Right renal cortex interstitium (tissue), 3 donors: ENCODE measurements at places on chromosomes 5 and 9. TPM values are rescaled to one million over a fixed set of nuclear protein-coding genes. Genes with fewer than 3 reads are reported as not detected.

DNA sequence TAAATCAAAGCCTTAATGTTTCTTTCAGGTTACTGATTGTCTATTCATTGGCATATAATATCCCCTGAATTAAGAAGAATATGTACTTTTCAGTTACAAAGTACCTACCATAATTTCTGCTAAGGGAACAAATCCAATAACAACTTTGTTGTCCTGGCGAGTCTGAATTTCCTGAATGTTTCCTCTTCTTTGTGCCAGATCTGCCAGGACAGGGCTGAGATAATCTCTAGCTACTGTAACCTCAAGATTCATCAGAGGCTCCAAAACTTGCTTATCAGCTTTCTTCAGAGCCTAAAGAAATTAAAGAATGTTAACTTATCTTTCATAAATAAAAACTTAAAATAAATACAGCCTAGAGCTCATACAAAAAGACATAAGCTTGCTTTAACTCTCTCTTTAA, 37.2 kb downstream of the HEXB start:
- no peak for DNase-seq

- DNase-seq: no peak
Observed at GRCh38 chr9:121645003-121645402, 6.4 kb upstream of the DAB2IP start.

Gene LCN15
- polyA plus RNA-seq: not detected

DNA sequence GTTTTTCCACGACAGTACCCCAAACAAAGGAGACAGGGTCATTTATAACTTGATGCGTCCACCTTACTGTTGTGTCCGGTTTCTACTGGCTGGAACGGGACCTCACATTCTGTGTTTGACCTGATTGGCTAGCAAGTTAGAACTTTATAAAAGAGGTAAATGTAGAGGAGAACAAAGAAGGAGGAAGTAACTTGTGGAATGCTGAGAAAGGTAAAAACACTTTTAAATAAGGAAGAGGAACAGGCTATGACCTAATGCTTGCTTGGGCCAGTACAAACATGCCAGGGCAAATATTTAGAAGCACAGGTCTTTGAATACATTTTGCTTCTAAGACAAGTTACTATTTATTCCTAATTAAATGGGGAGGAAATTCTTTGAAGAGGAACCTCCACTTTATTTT, 251.6 kb downstream of the KIAA0825 start:
- no peak for DNase-seq

Gene PTGDS
- polyA plus RNA-seq: 29.3 TPM

Gene SLC36A3
- polyA plus RNA-seq: not detected

- DNase-seq: no peak
Observed at GRCh38 chr5:121746763-121747162, 104.9 kb upstream of the FTMT start.

- DNase-seq: no peak
Observed at GRCh38 chr9:7287986-7288385, 511.6 kb downstream of the DMAC1 start.

Gene EFNA5
- polyA plus RNA-seq: 27.5 TPM

DNA sequence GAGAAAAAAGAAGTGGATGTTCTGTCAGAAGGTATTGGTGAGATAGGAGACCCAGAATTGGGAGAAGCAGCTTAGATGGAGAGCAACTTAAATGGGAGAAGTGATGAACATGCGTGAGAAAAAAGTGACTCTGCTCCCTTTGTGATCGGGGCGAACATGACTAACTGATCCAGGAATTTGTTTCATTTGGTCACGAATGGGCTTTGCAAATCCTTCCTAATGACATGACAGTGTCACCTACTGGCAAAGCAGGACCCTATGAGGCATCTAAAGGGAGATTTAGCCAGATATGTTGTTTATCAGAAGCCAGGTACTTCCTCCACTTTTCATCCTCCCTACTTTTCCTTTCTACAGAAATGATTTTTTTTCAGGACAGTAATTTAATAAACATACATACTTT, 787.4 kb upstream of the RGMB start:
- DNase-seq: no peak

DNA sequence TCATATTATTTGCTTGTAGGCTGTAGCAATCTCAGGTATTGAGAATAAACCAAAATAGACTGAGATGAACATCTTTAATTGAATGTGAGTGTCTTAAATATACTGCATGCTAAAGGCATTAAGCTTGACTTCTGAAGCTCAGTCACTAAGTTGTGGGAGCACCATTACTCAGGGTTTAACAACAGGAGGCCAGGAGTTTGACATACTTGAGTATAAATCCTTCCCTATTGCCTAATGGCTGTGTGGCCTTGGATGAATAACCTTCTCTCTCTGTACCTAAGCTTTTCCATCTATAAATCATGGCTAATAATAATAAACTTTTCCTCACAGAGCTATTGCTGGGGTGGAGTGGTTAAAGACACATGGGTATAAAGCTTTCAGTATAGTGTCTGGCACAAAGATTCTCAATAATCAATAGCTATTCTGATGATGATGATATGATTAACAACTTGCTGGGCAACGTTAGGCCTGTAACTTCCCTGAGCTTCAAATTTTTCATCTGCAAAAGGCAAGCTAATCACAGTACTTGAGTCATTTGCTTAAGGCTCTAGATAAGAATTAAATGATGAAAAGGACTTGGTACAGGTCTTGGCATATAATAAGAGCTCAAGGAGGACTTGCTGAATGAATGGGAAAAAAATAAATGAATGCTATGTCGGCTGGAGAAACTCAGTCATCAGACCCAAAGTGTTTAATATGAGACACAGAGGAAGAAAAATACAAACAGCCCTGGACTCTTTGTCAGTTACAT, 174.0 kb upstream of the IL12B start:
- no peak for DNase-seq

- DNase-seq: no peak
Observed at GRCh38 chr5:5218396-5218795, 78.3 kb downstream of the ADAMTS16 start.

- DNase-seq: no peak
Observed at GRCh38 chr9:96603305-96604003, 16.2 kb downstream of the CDC14B start.

DNA sequence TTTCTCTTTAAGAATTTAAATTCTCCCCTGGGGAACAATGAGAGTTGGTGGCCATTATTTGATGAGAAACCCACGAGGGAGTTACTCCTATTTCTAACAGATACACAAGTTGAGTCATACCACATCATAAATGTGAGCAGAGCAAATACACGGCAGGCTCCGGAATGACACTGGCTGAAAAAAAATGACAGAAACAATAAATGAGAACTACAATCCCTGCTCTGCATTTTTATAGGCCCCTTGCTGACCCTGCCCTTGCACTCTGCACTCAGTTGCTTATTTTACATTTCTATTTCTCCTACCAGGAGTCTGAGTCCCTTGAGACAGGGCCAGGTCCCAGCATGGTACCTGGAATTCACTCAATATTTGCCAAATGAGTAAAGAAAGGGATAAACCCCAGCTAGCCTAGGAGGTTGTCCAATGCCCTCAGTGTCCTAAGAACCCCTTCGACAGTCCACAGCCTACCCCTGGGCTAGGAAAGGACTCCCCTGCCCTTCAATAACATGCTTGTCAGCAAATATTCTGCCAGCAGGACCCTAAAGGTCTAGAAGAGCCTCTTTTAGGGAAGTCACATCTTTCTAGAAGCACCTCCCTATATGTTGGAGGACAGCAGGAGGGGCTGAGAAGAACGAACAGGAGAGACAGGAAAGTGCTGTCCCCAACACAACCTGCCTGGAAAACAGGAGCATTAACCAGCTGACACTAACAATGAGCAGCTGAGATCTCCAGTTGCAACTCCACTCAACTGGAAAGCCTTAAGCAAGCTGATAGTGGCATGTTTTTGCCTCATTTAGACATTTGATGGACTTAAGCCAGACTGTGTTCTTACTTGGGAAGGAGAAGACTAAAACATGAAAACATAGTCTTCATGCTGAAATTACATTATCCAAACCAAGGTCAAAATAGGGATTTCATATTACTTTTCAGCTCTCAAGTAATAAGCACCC, 191.2 kb downstream of the ACTL7B start:
- DNase-seq: no peak

Gene SLC6A18
- 0.31 TPM for polyA plus RNA-seq

DNA sequence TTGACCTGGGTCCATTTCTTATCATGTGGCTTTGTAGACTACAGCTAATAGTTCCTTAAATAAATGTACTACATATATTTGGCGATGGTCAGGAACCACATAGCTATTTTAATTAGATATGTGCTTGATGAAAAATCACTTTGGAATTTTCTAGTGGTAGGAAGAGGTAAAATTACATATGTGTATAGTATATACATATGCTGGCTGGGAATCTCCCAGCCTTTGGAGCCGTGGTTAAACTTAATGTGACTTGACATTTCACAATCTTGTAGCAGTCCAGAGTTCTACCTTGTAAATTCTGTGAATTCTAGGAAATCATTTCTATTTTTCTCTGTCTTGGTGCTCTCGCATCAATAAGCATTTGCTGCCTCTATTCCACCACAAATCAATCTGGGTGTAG, 565.0 kb downstream of the DMRTA1 start:
- DNase-seq: no peak

DNA sequence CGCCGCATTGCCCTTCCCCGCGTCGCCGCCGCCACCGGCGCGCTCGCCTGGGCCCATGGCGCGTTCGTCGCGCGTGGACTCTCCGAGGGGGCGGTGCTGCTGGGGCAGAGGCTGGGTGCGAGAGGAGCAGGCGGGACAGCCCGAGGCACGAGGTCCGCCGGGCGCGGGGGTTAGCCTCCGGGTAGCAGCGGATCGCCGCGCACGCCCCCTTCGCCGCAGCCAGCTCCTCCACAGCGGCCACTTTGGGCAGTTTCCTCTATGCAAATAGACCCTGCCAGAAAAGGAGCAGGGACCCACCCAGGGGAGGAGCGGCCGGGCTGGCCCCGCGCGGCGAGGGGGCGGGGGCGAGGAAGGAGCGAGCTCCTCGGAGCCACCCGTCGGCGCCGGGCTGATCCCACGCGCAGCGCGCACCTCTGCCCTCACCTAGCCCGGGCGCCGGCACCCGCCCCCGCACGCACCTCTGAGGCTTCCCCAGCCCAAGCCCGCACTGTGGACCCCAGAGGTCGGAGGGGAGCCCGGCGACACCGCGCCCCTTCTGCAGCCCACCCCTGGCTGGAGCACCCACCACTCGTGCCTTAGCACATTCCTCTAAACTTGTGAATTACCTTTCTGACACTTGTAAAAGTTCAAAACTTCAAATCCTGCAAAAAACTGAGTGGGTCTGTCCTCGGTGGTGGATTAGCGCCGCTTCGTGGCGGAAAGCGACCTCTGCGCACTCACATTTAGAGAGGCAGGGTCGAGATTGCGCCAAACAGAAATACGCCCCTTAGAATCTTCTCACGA, at the start of gene COL23A1:
TSS of gene COL23A1 (minus strand) at position 253 of the 783 bp plus-strand sequence.
- DNase-seq: peak; percentile 55

- no peak for DNase-seq
Observed at GRCh38 chr5:88787856-88788255, 95.1 kb downstream of the MEF2C start.

Gene PCDHGC3
- 103 TPM for polyA plus RNA-seq

DNA sequence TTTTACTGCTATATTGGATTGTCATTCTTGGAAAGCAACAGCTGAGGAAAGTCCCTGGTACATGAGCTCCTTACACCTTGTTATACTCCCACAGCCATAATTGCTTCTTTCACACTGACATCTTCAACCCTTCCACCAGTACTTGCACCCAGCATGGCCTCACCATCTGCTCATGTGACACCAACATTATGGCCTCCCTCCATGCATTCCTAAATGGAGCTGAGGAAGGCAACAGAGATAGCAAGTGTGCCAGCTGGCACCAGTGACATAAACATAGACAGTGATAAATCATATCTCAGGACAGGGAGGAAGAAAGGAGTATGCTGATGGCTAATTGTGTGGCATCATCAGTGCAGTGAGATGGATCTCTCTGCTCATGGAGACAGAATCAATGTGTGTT, 119.5 kb downstream of the BAAT start:
- no peak for DNase-seq

DNA sequence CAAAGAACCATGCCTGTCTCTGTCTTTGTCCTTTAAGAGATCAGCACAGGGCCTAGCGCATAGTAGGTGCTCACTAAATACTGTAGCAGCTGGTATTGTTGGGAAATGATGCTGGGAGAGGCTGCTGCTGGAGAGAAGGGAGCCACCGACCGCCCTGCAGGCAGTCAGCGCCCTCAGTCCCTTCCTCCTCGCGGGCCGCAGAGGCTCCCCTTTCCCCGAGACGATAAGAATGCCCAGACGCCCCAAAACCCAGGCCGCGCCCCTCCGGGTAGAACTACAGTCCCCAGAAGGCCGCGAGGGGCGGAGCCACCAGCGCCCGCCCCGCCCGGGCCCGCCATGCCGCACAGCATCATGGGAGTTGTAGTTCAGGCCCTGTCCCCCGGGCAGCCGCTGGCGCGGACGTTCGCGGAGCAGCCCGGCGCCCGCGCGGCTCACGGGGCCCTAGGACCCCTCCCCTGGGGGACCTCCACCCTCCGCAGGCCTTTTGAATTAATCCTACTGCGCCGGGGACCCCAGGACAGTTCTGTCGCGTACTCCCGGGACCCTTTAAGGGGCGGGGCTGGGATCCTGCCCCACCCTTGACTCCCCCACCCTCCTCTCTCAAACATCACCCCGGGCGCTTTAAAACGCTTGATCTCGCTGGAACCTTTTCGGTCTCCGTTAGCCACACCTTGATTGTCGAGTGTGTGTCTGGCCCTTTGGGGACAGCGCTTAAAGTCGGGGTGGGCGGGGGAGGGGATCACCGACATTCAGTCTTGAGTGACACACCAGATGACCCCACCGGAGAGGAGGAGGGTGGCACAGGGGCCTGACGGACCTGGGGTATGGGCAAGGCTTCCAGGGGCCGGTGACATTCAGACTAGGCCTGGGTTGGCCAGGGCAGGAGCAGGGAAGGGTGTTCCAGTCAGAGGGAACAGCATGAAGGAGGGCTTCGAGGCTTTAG, 24.8 kb upstream of the IER5L start:
- no peak for DNase-seq

Gene GMCL2
- polyA plus RNA-seq: 0.07 TPM
